Substantia nigra (tissue), 51 donors: ENCODE measurements at places on chromosomes 4 and X.

DNA sequence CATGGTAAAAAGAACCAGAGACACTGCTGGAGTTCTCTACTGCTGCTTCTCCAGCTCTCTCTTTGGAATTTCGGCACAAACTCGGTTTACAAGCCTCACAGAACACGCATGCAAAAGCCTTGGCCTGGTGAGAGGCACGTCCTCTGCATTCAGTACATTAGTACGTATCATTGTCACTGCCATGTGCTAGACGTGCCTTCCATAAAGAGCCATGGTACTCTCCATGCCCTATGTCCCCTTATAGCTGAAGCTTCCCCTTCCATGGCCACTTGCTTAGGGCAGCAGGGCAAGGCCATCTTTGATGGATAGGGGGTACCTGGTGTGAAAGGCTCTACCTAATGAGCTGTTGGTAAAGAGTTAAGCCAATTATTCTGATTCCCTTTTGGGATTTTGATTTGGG is 35.0 kb downstream of the DIPK2B start:
- DNase-seq: no peak

DNA sequence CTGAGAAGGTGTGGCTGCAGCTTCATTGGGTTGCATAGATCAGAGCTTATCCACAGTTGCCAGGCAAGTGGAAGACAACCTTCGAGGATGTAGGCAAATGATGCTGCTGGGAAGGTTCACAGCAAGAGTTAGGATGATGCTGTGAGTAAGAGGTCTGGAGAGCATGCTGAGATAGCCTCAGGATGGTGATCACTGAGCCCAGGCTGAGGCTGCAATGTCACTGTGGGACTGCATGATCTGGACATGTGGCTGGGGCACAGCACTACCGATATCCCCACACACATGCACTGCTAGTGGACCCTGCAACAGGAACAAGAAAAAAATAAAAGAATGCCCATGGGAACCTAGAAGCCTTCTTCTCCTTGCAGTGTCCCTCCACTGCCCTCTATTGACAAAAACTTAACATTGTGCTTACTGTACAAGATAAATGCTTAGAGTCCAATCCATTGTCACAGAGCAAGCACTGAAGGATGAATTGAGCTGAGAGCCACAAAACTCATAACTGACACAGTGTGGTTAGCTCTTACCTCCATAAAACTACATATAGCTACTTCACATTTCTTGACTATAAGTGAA is 105.6 kb downstream of the CNKSR2 start:
- no peak for DNase-seq

- no peak for DNase-seq
Measured at GRCh38 chr4:15294832-15295231, 133.0 kb upstream of the C1QTNF7 start.

DNA sequence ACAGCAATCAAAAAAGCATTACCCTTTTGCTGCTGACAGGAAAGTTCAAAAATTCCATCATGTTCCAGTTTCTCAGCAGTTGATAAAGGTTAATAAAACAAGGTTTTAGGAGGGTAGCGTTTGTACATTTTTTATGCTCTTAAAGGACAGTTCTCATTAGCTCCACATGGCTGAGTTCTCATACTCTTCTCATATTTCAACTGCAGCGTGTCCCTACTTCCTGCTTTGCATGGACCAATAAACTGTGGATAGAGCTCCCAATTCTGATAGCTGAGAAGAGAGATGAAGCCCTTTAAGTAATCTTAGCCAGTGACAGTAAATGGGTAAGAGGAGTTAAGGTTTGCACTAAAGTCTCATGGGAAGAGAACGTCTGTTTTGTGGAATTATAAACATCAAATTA is 53.5 kb downstream of the SPANXA2 start:
- no peak for DNase-seq

- no peak for DNase-seq
Measured at GRCh38 chr4:164779811-164780216, 25.9 kb downstream of the SMIM31 start.

DNA sequence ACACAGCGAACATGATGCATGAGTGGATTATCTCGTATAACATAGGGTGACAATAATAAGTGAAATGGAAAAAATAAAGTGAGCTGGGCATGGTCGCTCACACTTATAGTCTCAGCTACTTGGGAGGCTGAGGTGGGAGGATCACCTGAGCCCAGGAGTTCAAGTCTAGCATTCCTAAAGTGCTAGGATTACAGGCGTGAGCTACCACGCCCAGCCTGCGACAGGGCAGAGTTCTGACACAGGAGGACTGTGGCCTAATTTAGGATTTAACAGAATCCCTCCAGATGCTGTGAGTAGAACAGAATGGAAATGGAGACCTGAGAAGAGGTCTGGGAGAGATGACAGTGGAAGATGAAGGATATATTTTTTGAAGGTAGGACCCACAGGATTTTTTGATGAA is 3.4 kb upstream of the PRICKLE3 start:
- no peak for DNase-seq

DNA sequence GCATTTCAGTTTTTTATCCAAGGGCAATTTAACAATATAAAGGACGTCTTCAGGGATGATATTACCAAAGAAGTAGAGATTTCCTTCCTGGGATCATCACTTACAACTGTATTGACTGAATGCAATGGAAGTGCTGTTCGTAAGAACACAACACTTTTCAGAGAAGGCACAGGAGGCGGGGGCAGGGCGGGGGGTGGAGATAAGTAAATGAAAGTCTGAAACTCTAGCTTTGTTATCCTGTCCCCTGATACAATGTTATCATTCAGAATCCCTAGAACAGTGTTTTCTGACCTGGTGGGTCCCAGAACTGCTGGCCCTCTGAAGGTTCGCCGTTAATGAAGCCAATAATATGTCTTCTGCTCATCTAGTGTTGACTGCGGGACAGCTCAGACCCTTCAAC is 124.6 kb downstream of the NSUN7 start:
- no peak for DNase-seq

DNA sequence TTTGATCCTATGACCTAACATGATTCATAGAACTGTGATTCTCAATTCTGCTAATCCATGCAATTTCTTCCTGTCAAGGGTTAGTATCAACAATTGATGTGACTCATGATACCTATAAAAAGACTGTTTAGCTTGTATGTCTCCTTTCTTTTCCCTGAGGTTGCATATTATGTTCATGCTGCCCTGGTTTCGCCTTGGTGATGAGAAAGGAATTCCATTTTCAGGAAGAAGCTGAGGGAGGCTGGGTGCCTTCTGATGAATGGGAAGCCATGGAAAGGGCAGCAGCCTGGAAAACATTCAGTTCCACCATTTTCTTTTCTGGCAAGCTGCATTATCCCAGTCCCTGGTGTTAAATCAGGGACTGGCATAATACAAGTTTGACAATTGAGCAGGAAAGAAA is 976.5 kb downstream of the RPA4 start:
- DNase-seq: no peak

- DNase-seq: no peak
Measured at GRCh38 chrX:15998350-15998749, 125.0 kb upstream of the GRPR start.

DNA sequence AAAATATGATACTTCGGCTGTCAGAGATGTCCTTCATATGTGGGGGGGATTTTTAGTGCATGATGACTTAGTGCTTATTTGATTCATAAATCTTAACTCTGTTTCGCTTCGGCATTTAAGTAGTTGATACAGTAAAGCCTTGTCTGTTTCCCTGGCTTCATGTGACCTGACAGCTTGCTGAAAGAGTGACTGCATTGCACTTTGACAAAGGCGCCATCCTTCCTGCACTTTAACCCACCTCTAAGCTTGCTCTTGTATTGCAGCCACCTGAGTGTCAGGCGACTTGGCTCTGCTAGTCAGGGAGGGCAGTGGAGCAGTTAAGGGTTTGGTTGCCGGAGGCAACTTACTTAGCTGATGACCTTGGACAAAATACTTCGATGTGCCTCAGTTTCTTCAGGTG is 65.5 kb downstream of the PTTG2 start:
- no peak for DNase-seq

GRCh38 chr4:162847945-162848549 is 318.6 kb downstream of the NAF1 start:
- DNase-seq: no peak

- no peak for DNase-seq
Measured at GRCh38 chr4:5142726-5143125, 91.4 kb downstream of the STK32B start.

- DNase-seq: no peak
Measured at GRCh38 chr4:89482926-89483595, 175.5 kb upstream of the GPRIN3 start.

DNA sequence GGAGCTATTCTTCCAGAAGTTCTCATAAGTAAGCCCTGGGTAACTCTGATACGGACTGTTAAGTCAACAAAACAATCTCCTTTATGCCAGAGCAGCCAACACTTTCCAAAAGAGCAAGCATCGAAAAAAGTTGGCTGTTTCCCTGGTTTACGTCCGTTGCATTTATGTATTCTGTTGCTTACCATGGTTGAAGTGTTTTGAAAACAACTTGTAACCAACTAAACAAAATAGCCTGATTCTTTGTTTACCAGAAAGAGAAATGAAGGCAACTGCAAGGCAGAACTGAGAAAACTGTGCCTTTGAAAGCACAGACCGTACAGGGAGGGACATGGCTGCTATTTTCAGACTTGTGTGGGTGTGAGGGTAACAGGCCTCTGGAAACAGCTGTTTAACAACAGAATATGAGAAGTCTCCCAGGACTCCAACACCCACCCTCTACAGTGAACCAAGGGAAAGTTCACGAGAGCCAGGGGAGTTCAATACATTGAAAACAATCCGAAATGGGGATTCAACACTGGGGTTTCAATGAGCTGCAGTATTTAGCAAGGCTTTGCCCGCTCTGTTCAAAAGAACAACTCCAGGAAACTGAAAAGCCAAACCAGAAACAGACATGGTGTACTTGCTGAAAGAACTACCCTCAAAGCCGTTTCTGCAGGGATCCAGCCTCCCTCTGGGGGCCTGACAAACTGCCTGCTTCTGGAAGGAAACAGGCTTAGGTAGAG is 95.8 kb upstream of the EGFL6 start:
- DNase-seq: no peak

DNA sequence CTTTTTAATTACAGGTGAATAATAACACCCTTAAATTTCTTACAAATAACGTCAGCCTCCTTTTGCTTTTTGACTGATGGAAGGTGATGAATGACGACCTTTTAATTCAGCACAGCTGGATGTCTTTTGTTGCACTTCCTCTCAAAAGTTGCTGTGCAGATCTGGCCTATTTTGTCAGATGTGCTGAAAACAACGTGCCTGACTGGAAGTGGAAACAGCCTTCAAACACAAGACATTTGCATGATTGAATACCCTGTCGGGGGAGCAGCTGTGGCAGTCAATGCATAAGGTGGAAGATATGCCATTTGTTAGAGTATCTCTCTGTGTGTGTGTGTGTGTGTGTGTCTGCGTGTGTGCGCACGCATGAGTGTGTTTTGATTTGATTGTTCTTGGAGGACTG is 579.7 kb downstream of the SPRY1 start:
- DNase-seq: no peak

- DNase-seq: no peak
Measured at GRCh38 chrX:69019073-69019890, 146.0 kb downstream of the PJA1 start.

GRCh38 chrX:22025751-22026150 is 6.4 kb upstream of the PHEX start:
- no peak for DNase-seq

- no peak for DNase-seq
Measured at GRCh38 chr4:159210975-159211374, 108.1 kb downstream of the RAPGEF2 start.

DNA sequence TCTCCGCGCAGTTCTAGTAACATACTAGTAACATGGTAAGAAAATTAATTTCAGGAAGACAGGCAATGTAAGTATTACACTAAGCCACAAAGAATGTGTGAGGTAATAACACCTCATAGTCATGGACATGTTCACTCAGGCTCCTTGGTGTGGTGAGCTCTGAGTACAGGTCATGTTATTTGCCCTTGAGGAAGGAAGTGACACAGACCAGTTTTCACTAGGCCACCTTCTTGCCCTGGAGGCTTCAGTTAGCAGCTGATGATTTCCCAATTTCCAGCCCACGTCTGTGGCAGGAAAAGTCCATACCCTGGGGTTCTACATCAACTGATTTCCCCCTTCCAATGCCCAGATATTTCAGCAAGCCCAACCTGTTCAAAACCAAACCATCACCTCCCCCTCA is 6.7 kb downstream of the APOO start:
- no peak for DNase-seq

GRCh38 chrX:136810493-136810892 is 29.8 kb upstream of the ARHGEF6 start:
- DNase-seq: no peak

DNA sequence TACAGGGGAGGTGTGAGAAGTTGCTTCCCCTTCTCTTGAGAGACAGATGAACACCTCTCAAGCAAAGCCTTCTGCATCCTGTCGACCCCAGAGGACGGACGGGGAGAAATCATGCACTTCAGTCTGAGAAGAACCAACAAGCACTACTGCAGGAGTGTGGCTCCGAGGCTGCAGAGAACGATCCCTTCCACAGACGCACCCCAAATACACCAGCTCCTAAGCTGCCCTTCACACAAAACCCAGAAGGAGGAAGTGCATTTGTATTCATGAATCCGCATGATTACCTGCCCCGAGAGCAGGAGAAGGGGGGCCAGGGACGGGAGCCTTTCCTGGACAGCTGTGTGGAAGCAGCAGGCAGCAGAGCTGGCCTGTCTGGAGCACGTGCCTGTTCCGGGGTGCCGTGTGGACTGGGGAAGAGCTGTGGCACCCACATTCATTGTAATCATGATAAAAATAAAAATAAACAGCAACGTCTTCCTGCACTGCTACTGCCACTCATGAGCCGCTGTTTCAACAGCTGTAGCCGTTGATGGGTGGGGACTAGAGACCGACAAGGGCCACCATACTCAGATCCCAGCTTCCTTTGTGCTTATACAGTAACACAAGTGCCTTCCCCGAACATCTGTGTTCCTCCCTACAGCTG is 42.9 kb downstream of the ACSL1 start:
- DNase-seq: no peak

DNA sequence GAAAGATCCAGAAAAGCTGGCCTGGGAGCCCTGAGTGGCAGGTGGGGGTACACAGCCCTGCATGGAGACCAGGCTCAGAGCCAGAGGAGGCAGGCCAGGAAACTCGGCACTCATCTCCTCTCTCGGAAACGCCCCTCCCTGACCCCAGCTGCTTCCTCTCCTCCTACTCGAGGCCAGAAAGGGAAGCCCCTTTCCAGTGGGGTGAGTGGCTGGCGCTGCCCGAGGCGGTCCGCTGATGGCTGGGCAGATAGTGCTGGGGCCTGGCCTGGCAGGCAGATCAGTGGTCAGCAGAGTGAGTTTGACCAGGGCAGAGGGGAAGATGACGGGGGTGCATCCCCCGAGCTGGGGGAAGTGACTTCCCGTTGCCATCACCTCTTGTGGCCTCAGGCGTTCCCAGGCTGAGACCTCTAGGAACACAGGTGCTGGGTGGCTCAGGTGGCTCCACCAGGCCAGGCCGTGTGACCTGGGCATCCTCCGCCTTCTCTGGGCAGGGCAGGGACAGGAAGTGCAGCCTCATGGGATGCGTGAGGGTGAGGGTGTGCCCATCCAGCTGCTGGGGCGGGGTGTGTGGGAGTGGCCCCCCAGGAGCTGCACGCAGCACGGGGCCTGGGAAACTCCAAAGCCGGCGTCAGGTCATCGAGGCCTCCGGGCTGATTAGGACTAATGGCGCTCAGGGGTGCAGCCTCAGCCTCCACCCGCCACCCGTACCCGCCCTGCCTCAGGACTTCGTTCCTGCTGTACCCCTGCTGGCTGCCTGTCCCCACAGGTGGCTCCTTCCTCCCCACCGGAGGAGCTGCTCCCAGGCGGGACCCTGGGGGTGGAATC is 5.7 kb downstream of the SH3BP2 start:
- no peak for DNase-seq
